Pancreas (tissue), 10 donors: ENCODE measurements at places on chromosomes 2 and 18. TPM values are rescaled to one million over a fixed set of nuclear protein-coding genes. Genes with fewer than 3 reads are reported as not detected.

The ACADL gene
- 22.7 TPM for total RNA-seq

The ZNF892 gene
- total RNA-seq, result 2.7 TPM

GRCh38 chr2:229231328-229231868 is 39.7 kb downstream of the PID1 start:
- H3K27ac ChIP-seq, result no peak overlapping the region
- DNase-seq, result no peak
- H3K36me3 ChIP-seq, result no peaks in the 10 kb centered on the region
- H3K4me3 ChIP-seq, result no peak overlapping the region

GRCh38 chr2:98479371-98479770 is 34.7 kb downstream of the INPP4A start:
- H3K4me1 ChIP-seq, result peaks cover 22% of the 10 kb centered on the region
- H3K27me3 ChIP-seq, result no peaks in the 10 kb centered on the region
- no peaks in the 10 kb centered on the region for H3K36me3 ChIP-seq

DNA sequence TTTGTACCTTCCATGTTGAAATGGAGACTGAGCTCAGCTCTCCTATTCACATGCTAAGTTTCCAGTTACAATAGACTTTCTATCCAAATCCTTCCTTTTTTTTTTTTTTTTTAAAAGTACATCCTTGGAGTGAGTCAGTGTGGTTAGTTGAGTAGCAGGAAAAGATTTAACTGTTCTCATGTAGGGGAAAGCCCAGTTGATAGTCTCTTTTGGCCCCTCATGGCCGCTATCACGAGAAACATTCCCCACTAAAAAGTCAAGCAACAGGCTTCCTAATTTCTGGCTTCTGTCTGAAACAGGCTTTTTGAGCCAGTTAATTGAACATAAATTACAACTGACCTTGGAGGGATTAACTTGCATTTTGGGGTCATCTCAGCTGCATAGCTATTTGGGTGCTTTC is 161.3 kb downstream of the MEIS1 start:
- no peak for DNase-seq
- no peaks in the 10 kb centered on the region for H3K27me3 ChIP-seq
- H3K27ac ChIP-seq, result no peak overlapping the region

The PROKR1 gene
- not detected for total RNA-seq

The RAB31 gene
- total RNA-seq, result 4.9 TPM

The CAPN14 gene
- total RNA-seq, result not detected

- H3K27ac ChIP-seq, result no peak overlapping the region
- H3K36me3 ChIP-seq, result no peaks in the 10 kb centered on the region
- no peak overlapping the region for H3K4me3 ChIP-seq
- H3K4me1 ChIP-seq, result no peaks in the 10 kb centered on the region
- no peaks in the 10 kb centered on the region for H3K27me3 ChIP-seq
Measured at GRCh38 chr2:64330281-64331113, 123.5 kb upstream of the LGALSL start.

The CRYGA gene
- not detected for total RNA-seq

DNA sequence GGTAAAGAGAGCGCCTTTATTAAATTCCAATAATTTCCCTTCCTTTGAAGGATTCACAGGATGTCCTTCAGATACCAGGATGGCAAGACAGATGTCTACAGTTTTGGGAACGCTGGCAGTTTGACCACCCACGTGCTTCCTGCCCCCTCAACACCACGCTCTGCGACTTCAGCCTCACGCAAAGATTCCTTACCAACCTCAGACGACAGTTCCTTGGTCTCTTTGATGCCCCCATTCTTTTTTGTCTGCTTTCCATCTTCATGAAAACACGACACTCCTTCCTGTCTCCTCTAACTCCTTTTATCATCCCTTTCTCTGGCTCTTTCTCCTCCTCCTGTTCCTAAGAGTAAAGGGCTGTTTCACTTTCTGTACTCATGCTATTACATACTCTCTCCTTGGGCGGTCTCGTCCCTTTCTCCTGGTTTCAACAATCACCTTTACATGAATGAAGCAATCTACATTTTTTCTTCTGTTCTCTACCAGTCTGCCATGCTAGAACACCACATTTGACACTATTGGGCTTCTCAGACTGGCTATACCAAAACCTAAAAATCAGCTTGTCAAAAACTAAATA is 189.9 kb upstream of the PGAP1 start:
- no peaks in the 10 kb centered on the region for H3K27me3 ChIP-seq
- H3K4me3 ChIP-seq, result no peak overlapping the region
- H3K36me3 ChIP-seq, result no peaks in the 10 kb centered on the region
- DNase-seq, result no peak
- H3K27ac ChIP-seq, result no peak overlapping the region

DNA sequence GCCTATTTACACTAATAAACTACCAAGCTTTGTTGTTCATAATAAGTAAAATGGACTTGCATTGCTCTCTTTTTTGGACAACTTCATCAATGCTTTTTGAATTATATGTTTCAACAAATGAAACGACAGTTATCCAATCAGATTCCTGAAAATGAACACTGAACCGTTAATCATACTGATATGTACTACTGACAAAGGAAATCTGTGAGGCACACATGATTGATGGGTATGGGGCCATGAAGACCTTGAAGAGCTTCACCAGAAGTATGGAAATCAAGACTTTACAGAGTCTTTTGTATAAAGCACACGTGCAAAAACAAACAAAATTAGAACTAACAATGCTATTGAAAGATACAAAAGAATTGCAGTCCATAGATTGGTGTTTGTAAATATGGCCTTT is 51.2 kb downstream of the HNMT start:
- no peaks in the 10 kb centered on the region for H3K27me3 ChIP-seq
- no peaks in the 10 kb centered on the region for H3K36me3 ChIP-seq
- H3K27ac ChIP-seq, result no peak overlapping the region

GRCh38 chr2:60717691-60718090 is 38.4 kb upstream of the PAPOLG start:
- no peaks in the 10 kb centered on the region for H3K4me1 ChIP-seq
- no peak overlapping the region for H3K4me3 ChIP-seq
- DNase-seq, result no peak
- H3K36me3 ChIP-seq, result no peaks in the 10 kb centered on the region
- no peak overlapping the region for H3K27ac ChIP-seq

The TMEM200C gene
- 0.37 TPM for total RNA-seq

The TMEM163 gene
- total RNA-seq, result 19.0 TPM
